ENCODE measurements at places on chromosomes 3 and 15. TPM values are rescaled to one million over a fixed set of nuclear protein-coding genes. Genes with fewer than 3 reads are reported as not detected.

Gene CLEC3B
- not detected for total RNA-seq

Gene FAM43A
- 3.1 TPM for total RNA-seq

Gene SYNPR
- total RNA-seq, result not detected

Gene PRTG
- total RNA-seq, result under 0.01 TPM

Gene CMTM8
- 1.7 TPM for total RNA-seq

Gene XYLB
- total RNA-seq, result 2.1 TPM

Gene GOLGA8J
- not detected for total RNA-seq

Gene CPLX3
- total RNA-seq, result not detected

Gene A4GNT
- total RNA-seq, result not detected

Gene TM6SF1
- 2.8 TPM for total RNA-seq

All from tracheal epithelial cell (primary cell).